Parietal lobe (tissue), 2 donors: ENCODE measurements at places on chromosomes 11 and 22. TPM values are rescaled to one million over a fixed set of nuclear protein-coding genes. Genes with fewer than 3 reads are reported as not detected.

Gene BRSK2
- total RNA-seq: 54.5 TPM

Gene SAA4
- not detected for total RNA-seq

Gene LIN7C
- total RNA-seq: 156 TPM

Gene UBQLNL
- 1.9 TPM for total RNA-seq
